Substantia nigra (tissue), 51 donors: ENCODE measurements at places on chromosomes 16 and 17.
A peak's percentile ranks its signal among the peaks of the same experiment; 100 is the strongest.

DNA sequence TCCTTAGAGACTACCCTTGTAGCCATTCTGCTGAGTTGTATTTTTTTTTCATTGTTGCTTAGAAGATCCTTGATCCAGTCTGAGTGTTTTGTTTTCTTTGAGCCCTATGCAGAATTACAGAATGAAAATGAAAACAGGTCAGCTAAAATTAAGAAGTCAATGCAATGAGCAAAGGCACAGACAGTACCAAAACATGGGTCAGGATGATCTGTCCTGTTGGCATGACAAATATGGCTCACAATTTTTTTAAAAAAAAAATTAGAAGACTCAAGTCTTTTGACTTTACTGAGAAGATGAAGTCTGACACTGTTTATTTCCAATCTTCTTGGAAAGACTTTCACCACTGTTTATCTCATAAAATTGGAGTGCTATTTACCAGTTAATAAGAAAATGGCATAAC, 32.4 kb downstream of the KCNJ16 start:
- DNase-seq: no peak

- no peak for DNase-seq
These were observed 1.3 kb upstream of the HELZ start for GRCh38 chr17:67246403-67246652.

DNA sequence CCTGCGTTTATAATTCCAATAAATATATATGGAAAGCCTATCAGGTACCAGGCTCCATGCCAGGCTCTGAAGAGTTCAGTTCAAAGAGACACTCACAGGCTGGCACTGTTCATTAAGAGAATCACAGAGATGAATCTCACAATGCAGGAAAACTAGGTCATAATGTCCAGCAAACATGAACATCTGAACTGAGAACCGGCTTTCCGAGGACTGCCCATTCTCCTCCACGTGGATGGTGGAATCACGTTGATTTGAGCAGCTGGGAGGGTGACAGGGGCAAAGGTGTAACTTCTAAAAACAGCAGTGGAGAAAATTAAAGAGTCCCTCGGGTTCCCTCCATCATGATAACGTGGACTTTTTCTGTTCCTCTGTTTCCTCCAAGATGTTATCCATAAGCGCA, 10.2 kb downstream of the GP2 start:
- DNase-seq: no peak

DNA sequence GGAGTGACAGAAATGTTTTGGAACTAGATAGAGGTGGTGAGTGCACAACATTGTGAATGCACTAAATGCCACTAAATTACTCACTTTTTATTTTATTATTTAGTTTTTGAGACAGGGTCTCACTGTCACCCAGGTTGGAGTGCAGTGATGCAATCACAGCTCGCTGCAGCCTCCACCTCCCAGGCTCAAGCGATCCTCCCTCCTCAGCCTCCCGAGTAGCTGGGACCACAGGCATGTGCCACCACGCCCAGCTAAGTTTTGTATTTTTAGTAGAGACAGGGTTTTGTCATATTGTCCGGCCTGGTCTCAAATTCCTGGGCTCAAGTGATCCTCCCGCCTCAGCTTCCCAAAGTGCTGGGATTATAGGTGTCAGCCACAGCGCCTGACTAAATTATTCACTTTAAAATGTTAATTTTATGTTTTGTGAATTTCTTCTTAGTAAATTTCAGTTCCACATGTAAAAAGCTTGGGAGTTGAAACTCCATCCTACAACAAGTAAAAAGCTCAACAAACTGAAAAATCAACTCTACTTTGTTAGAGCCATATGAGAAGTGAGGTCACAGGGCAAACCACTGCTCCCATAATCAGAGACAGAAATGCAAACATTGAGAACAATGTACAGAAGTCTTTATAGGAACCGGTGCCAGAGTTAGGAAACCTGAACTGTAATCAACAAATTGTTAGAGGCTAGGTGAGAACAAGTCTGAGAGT, 13.8 kb upstream of the SLC5A10 start:
- no peak for DNase-seq

DNA sequence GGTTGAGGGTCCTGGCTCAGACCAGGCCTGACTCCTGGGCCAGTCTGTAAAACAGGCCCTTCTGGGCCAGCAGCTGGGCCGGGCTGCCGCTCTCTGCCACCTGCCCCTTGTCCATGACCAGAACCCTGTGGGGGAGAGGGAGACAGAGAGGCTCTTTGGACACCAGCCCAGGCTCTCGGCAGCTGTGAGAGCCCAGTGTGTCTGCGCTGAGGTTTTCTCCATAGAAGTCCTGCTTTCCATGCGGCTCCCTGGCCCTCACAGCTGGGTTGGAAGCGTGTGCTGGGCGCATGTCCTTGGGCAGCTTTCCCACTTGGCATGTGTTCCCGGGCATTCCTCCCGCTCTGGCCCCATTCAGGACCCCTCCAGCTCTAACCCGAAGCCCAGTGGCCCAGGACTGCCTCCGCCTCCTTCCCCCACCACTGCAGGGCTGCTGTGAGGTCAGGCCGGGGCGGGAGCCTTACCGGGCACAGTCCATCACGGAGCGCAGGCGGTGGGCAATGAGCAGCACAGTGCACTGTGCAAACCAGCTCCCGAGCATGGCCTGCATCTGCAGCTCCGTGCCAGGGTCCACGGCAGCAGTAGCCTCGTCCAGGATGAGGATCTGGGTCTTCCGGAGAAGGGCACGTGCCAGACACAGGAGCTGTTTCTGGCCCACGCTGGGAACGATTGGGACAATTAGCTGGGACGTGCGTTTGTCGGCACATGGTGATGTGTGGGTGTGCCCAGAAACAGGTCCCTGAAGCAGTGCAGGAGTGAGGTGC, 73.0 kb downstream of the ABCC6 start:
- DNase-seq: peak; percentile 93

- DNase-seq: no peak
These were observed 13.8 kb downstream of the HEATR3 start for GRCh38 chr16:50079397-50080140.

- DNase-seq: no peak
These were observed 243.3 kb downstream of the KATNIP start for GRCh38 chr16:27793249-27793622.

DNA sequence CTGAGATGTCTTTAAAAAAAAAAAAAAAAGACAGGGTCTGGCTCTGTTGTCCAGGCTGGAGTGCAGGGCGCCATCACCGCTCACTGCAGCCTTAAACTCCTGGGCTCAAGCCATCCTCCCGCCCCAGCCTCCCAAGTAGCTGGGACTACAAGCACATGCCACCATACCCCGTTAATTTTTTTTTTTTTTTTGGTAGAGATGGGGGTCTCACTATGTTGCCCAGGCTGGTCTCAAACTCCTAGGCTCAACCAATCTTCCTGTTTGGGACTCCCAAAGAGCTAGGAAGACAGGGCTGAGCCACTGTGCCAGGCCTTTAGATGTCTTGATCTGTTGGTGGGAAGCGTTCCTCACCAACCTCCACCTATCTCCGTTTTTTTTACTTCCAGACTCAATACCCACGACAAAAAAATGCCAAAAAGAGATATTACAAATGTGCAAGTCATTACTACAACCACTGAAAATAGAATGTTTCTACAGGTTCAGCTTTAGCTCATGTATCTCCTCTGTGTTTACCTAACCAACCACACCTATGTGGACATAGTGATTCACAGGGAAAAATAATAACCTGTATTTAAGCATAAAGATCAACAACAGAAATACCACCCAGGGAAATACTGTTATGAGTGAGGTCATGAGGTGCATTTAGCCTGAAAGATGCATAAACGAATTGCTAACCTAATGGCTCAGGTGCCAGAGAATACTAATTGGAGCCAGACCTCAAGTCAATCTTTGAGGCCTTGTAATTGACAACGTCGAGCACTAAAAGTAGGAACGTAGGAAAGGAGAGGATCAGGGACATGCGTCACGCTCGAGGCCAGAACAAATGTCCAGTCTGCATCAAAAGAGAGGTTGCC, 22.6 kb downstream of the NACA2 start:
- no peak for DNase-seq

GRCh38 chr17:14228903-14229302, 7.8 kb downstream of the CDRT15 start:
- DNase-seq: no peak

GRCh38 chr17:40535924-40536294, 29.4 kb downstream of the CCR7 start:
- no peak for DNase-seq

DNA sequence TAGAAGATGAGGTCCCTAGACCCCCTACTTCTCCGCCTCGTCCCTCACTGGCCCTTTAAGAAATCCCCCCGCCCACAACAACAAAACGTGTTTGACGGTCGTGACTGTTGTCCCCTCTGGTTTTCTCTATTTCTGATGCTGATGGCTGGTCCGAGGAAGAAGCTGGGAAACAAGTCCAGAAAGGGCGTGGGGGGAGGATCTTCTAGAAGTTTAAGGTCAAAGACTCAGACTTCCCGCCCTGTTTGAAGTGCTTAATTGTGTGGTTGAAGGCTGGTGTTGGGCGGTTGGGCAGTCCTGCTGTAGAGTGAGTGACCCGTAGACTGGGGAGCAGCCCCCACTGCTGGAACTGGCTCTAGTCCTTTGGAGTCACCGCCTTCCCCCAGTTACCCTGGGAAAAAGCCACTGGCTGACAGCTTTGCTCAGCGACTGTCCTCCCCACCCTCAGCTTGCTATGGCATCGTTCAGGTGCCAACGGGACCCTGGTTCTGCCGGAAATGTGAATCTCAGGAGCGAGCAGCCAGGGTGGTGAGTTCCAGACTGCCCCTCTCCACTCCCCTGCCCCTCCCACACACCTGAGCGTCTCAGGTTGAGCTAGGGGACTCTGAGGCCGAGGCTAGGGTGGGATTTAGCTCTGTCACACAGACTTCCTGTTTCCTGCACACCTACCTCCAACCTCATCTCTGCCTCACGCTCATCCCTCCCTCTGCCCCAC, 1.6 kb downstream of the MLLT6 start:
- DNase-seq: no peak

DNA sequence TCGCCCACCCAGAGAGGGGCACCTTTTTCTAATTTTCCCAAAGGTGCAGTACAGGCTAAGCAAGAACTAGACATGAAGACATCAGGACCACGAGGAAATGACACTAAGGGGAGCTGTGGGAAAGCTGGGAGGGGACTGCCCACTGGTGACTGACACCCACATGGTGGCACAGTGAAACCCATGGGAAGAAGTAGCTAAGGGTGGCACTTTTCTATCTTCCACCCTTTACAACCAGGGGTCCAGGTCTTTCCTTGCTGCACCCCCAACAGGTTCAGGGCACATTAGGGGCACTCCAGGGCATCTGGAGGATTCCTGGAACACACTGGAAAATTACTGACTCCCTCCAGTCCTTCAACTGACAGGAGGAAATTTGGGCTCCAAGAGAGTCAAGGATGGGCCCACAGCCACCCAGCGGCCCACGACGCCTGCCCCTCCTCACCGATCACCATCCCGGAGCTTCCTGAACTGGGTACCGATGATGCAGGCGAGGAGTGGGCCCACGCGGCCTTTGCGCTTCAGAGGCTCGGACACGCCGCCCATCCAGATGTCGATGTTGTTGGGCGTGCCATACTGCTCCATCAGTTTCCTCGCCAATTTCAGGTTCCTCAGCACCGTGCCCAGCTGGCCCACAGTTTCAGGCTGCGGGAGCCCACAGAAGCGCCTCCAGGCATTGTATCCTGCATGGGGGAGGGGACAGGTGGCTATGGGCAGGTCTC, 9.4 kb downstream of the MPO start:
- DNase-seq: no peak

DNA sequence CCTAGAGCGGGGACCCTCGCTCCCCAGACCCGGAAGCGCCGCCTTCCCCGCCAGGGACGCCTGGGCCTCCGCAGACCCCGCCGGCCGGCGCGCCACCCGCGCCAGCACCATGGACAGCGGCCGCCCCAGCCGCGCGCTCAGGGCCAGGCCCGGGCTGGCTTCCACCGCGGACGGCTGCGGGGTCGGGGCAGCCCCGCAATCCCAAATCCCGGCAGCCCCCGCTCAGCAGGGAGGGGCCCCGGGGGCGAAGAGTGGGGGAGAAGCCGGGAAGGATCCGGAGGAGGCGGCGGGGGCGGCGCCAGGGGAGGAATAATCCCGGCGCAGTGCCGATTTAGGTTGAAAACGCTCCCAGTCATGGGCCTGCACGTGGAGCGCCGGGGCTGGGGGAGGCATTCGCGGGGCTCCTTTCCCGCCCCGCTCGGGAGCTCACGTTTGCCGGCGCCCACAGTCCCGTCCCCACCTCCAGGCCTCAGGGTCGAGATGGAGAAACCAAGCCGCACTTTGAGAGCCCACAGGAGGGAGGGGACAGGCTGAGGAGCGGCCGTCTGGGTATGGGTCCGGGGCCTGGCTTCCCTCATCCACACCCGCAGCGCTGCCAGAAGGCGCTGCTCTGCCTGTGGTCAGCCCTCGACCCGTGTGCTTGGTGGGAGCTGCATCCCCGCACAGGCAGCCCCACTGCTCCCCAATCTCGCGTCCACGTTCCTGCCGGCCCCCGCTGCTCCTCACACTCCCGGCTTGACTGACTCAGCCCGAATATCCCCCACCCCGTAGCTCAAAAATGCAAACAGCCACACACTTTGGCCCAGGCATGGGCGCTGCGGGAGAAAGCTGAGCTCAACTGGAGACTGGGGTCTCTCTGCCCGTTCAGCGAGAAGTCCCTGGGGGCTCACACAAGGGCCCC, 4.7 kb downstream of the FBXL16 start:
- no peak for DNase-seq

- DNase-seq: no peak
These were observed 99.9 kb downstream of the OR1D5 start for GRCh38 chr17:2963332-2964027.
